ENCODE measurements at places on chromosomes 2 and 18.

GRCh38 chr2:211423018-211423417, 866.6 kb downstream of the CPS1 start:
- DNase-seq: no peak
- H3K36me3 ChIP-seq: no peaks in the 10 kb centered on the region
- no peaks in the 10 kb centered on the region for H3K27me3 ChIP-seq
- no peaks in the 10 kb centered on the region for H3K4me1 ChIP-seq
- no peak overlapping the region for H3K4me3 ChIP-seq

DNA sequence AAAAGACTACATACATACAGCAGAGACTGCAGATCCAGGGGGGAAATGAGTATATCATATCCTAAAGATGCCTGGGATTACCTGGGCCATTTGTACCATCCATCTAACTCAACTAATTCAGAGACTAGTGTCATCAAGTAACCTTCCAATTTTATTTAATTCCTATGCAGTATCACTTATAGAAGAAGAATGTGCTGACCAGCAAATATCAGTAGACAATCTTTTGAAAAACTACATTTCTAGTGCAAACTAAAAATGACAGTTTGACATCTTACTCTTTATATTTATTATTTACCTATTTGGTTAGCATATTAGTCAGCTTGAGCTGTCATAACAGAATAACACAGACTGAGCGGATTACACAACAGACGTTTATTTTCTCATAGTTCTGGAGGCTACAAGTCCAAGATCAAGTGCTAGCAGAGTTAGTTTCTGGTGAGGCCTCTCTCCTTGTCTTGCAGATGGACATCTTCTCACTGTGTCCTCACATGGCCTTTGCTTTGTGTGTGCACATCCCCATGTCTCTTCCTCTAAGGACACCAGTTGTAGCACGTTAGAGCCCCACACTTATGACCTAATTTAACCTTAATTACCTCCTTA, 47.0 kb downstream of the NCKAP5 start:
- no peak for DNase-seq
- no peak overlapping the region for H3K4me3 ChIP-seq
- no peaks in the 10 kb centered on the region for H3K36me3 ChIP-seq
- no peaks in the 10 kb centered on the region for H3K4me1 ChIP-seq
- H3K27ac ChIP-seq: no peak overlapping the region
- H3K27me3 ChIP-seq: no peaks in the 10 kb centered on the region

GRCh38 chr2:27954221-27954673, 63.7 kb downstream of the BABAM2 start:
- DNase-seq: no peak
- H3K27me3 ChIP-seq: no peaks in the 10 kb centered on the region
- no peaks in the 10 kb centered on the region for H3K36me3 ChIP-seq
- no peak overlapping the region for H3K4me3 ChIP-seq
- H3K4me1 ChIP-seq: peaks cover 45% of the 10 kb centered on the region

- peaks cover 14% of the 10 kb centered on the region for H3K4me1 ChIP-seq
- H3K27me3 ChIP-seq: no peaks in the 10 kb centered on the region
- no peak overlapping the region for H3K4me3 ChIP-seq
- H3K36me3 ChIP-seq: no peaks in the 10 kb centered on the region
- no peak overlapping the region for H3K27ac ChIP-seq
These were observed 27.8 kb upstream of the SERTAD2 start for GRCh38 chr2:64681479-64681967.

DNA sequence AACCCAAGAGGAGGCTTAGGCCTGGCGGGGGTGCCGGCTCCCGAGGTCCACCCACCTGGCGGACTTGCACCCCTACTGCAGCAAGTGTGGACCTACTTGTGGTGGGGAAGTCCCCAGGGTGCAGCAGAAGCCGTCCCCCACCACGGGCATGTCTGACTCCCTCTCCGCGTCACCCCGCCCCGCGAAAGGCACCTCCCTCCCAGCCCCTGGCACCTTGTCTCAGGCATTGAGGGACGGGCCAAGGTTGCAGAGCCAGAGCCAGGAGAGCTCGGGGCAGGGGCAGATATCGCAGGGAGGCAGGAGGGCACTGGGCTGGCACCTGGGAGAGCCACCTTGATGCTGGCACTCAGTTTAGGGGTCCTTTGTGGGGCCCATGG, 19.0 kb downstream of the CROCC2 start:
- H3K27ac ChIP-seq: no peak overlapping the region
- no peaks in the 10 kb centered on the region for H3K27me3 ChIP-seq
- no peaks in the 10 kb centered on the region for H3K36me3 ChIP-seq
- H3K4me1 ChIP-seq: peaks cover 19% of the 10 kb centered on the region
- DNase-seq: no peak

GRCh38 chr2:69798290-69798908, 31.1 kb upstream of the GMCL1 start:
- H3K27ac ChIP-seq: peak overlapping the region; percentile 77
- H3K4me3 ChIP-seq: peak overlapping the region; percentile 35
- H3K36me3 ChIP-seq: no peaks in the 10 kb centered on the region
- DNase-seq: no peak

DNA sequence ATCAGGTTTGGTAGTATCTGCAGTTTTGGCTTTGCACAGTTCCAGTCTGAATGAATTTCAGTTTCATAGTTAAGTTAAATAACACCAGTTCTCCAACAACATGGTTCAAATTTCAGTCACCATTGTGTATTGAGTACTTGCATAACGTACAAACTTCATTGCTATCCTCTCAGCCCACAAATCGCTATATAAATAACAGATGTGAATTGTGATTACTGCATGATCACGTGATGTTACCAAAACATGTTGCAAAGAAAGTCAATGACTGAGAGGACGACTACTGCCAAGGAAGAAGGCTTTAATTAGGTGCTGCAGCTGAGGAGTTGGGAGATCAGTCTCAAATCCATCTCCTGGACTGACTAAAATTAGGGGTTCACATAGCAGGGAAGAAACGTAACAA, 48.2 kb downstream of the COL4A4 start:
- no peak for DNase-seq
- no peaks in the 10 kb centered on the region for H3K4me1 ChIP-seq
- no peak overlapping the region for H3K4me3 ChIP-seq
- H3K36me3 ChIP-seq: no peaks in the 10 kb centered on the region
- H3K27me3 ChIP-seq: no peaks in the 10 kb centered on the region

GRCh38 chr18:22591222-22591621, 173.5 kb upstream of the CTAGE1 start:
- H3K4me3 ChIP-seq: no peak overlapping the region
- no peaks in the 10 kb centered on the region for H3K27me3 ChIP-seq
- DNase-seq: no peak
- H3K27ac ChIP-seq: no peak overlapping the region
- H3K4me1 ChIP-seq: no peaks in the 10 kb centered on the region

- no peaks in the 10 kb centered on the region for H3K4me1 ChIP-seq
- H3K27me3 ChIP-seq: no peaks in the 10 kb centered on the region
- no peaks in the 10 kb centered on the region for H3K36me3 ChIP-seq
- no peak overlapping the region for H3K27ac ChIP-seq
- no peak overlapping the region for H3K4me3 ChIP-seq
- DNase-seq: no peak
These were observed 41.5 kb upstream of the OTOS start for GRCh38 chr2:240182001-240182400.

GRCh38 chr2:201363857-201364560, 6.9 kb upstream of the FLACC1 start:
- no peaks in the 10 kb centered on the region for H3K36me3 ChIP-seq
- DNase-seq: no peak
- no peak overlapping the region for H3K27ac ChIP-seq
- no peaks in the 10 kb centered on the region for H3K27me3 ChIP-seq
- H3K4me3 ChIP-seq: no peak overlapping the region

GRCh38 chr2:15793078-15793913, 147.1 kb upstream of the MYCN start:
- DNase-seq: no peak
- H3K4me3 ChIP-seq: no peak overlapping the region
- H3K36me3 ChIP-seq: no peaks in the 10 kb centered on the region
- H3K27ac ChIP-seq: no peak overlapping the region

GRCh38 chr2:7094231-7094741, 177.1 kb downstream of the RNF144A start:
- no peak overlapping the region for H3K4me3 ChIP-seq
- DNase-seq: no peak
- no peak overlapping the region for H3K27ac ChIP-seq
- no peaks in the 10 kb centered on the region for H3K27me3 ChIP-seq
- peaks cover 11% of the 10 kb centered on the region for H3K4me1 ChIP-seq

DNA sequence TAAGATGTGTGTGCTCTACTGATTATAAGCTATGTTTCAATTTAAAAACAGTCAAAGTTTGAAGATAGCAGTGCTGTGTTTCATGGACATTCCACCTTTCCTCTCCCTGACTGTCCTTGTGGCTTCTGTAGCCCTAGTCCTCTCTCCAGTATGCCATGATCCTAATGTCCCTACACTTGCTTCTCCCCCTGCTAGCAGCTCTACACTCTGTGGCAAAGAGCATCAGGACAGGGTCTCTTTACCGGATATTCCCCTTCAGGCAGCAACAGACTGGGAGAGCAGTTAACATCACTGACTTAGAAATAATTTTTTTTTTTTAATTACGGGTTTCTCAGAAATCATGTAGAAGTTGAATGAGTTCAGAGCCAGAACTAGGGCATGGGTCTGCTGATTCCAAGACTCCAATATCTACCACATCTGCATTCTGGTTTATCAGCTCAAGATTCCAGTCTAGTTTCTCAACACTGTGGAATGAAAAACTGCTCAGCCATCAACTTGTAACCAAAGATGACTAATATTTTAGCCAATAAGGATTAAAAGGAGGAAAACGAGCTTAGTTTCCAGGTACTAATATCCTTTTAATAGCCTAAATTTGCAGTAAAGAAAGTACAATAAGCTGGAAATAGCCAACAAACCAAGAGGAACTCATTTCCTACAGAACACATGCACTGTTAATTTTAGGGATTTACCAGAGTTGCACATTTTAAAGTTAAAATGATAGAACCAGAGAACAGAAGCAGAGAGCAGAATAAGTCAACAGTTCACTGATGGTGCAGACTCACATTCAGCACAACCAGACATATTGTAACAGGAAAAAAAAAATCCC, 45.2 kb downstream of the TMEM131 start:
- peaks cover 32% of the 10 kb centered on the region for H3K4me1 ChIP-seq
- H3K27me3 ChIP-seq: no peaks in the 10 kb centered on the region
- no peak overlapping the region for H3K4me3 ChIP-seq
- H3K36me3 ChIP-seq: no peaks in the 10 kb centered on the region
- no peak overlapping the region for H3K27ac ChIP-seq
- no peak for DNase-seq

DNA sequence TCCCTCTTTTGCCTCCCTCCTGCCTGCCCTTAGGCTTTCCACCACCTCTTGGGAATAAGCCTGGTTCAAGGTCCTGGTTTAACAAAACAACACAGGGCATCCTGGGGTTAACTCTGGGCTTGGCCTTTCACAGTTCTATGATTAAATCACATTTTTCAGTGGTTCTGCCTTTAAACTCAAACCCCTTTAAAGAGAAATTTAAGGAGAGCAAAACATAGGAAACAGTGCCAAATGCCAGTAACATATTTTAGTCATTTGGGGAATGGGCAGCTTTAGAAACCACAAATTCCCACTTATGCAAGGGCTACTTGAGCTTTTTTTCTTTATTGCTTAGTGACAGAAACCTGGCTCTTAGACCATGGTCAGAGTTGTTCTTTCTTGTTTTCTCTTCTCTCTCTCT, 112.2 kb upstream of the FZD5 start:
- no peak overlapping the region for H3K4me3 ChIP-seq
- no peak overlapping the region for H3K27ac ChIP-seq
- H3K4me1 ChIP-seq: no peaks in the 10 kb centered on the region
- H3K36me3 ChIP-seq: no peaks in the 10 kb centered on the region
